NCI-H2171 treated with DMSO at 0.1 percent for 48 hours (cell line): ENCODE measurements at places on chromosomes 1 and 21.
A peak's percentile ranks its signal among the peaks of the same experiment; 100 is the strongest.

DNA sequence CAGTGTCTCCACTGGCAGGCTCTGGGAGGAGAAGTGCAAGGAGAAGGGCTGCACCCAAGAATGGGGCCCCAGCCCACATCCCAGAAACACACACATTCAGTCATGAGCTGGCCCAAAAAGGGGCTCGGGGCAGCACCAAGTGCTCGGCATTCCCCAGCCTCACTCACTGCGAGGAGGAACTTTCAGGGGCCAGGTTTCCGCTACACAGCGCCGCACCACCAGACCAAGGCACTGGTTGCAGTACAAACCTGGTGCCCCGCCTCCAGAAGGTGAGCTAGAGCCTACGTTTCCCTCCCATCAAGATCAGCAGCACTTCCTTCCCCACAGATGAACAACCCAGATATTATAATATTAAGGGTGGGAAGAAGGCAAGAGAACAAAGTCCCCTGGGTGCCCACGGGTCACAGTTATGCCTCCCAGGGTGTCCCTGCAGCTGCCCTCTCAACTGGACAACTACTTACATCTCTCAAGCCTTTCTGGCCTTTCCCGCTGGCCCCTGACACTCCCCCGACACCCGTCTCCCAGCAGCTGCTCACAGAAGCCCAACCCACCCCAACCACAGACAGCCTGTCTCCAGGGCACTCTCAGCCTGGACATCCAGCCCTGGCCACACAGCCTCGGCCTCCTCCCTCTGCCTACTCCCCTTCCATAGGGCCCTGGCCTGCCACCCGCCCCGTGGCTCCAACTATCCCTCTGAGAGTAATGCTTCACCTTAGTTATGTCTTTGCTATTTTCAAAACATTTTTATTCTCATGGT, 3.8 kb downstream of the PBXIP1 start:
- DNase-seq = no peak

GRCh38 chr21:32940079-32941014, 85.4 kb upstream of the OLIG2 start:
- DNase-seq = peak; percentile 63

DNA sequence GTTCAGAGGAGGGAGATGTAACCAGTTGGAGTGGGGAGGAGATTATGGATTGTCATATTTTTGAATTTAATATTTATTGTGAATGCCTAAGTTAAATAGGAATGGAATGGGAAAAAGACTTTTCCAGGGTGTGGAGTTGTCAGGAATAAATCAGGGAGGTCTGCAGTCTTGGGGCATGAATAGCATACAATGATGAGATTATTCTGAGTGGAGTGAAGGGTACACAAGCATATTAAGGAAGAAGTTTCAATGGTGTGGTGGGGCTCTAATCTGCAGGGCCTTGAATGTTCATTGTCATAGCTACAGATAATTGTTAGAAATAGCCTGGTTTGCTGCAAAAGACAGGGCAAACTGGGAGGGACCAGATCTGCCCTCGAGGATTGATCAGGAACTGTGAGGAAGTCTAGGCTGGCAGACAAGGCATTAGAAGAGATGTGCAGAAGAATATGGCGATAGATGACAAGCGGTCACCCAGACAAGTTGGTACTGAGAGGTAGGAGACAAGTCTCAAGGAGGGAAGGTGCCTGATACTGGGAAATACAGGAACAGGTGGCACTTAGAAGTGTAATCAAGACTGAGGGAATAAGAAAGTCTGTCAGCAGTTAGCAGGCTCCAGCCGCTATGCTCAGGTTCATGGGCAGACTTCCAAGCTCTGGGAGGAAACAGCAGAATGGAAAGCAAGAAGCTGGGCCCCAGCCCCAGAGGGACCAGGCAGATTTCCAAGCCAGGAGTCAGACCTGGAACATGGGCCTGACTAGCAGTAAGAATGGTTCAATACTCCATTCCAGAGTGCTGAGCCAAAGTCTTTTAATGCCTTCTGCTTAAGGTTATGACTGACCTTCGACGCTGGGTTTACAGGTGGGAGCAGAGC, 20.9 kb upstream of the RGL1 start:
- peak; percentile 95 for DNase-seq

DNA sequence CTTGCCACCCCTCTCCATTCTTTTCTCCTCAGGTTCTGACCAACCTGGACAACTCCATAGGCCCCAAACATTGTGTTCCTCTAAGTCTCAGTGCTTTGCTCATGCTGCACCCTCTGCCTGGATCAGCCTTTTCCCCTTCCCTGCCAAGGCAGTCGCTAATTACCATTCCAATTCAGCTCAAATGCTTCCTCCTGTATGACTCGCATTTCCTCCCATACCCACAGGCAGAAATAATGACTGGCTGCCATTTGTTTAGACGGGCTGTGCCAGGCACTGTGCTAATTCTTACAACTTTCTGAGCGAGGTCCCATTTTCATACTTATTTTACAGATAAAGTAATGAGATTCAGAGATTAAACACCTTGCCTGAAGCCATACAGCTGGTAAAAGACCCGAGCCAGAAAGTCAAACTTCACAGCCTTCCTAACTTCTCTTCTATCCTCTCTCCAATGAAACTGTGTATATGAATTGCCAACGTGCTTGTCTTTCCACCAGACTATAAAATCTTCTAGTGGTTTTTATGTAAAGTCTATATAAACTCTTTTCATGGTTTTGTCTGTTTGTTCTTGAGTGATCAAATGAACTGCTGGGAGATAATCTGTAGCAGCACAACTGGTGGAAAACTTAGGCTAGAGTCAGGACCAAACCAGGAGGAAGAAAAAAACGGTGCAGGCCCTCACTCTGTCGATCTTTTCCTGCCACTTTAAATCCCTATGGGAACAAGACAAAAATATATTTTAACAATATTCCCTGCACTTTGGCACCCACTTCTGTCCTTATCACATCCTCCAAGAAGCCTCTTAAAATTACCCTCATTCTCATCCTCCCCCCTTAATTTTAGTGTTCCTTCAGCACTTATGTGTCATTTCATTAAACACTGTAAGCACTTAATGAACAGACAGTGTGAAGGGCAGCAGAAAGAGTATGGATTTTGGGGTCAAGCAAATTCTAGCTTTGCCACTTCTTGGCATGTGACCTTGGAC, 33.7 kb downstream of the RAB3B start:
- peak; percentile 44 for DNase-seq

GRCh38 chr1:94983171-94983739, 56.3 kb upstream of the CNN3 start:
- DNase-seq = peak; percentile 29

DNA sequence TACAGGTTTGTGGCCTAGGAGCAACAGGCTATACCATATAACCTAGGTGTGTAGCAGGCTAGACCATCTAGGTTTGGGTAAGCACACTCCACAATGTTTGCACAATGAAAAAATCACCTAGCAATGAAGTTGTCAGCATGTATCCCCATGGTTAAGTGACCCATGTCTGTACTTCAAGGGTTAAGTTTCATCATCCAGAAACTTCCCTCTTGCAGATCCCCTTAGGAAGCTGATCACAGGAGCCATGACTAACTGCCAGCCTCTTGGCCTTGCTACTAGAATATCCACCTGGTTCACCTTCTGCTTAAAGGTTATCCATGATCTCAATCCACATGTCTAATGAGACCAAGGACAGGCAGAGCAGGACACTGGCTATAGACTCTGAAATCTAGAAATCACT, 3.5 kb upstream of the UBXN10 start:
- no peak for DNase-seq

DNA sequence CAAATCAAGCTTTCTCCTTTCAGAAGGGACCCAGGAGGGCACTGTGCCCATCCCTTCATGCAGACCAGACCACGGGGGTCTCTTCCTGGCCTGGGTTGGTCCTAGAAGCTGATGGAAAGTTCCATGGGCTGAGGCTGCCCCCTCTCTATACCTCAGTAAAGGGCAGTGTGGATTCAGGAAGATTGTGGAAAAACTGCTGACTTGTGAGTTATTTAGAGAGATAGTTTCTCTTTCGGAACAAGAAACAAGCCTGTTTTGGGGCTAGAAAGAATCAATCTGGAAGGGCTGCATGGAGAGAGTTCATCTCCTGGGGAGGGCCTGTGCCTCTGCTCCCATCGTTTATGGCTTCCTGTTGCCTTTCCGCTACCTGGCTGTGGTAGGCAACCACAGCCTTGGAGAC, 803 bp downstream of the CHIT1 start:
- no peak for DNase-seq

DNA sequence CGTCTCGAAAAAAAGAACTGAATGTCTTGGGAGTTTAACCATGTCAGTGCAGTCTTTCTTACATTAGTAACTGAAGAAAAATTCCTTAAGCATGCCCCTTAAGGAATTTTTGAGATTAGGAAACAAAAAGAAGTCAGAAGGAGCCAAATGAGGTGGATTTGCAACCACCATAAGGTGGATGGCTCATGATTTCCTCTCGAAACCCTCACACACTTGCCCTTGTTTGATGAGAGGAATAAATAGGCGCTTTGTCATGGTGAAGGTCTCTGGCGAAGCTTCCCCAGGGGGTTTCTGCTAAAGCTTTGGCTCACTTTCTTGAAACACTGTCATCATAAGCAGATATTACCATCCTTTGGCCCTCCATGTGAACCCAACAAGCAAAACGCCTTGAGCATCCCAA, 68.2 kb downstream of the POFUT2 start:
- no peak for DNase-seq

DNA sequence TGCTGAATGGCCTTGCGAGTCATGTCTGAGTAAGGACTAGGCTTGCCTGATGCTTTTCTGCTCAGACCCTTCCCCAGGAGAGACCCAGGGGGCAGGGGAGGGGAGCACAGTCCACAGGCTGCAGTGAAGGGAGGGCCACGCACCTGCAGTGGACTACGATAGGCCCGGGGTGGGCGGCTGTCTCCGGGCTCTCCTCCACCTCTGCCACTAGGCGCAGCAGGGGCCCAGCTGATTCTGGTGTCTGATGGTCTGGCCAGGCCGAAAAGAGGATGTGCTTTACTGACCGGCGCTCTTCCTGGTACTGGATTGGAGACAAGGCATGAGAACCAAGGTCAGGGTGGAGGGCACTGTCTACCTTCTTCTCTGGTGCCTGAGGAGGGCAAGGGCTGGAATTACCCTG, 7.9 kb upstream of the ARL8A start:
- DNase-seq = no peak

DNA sequence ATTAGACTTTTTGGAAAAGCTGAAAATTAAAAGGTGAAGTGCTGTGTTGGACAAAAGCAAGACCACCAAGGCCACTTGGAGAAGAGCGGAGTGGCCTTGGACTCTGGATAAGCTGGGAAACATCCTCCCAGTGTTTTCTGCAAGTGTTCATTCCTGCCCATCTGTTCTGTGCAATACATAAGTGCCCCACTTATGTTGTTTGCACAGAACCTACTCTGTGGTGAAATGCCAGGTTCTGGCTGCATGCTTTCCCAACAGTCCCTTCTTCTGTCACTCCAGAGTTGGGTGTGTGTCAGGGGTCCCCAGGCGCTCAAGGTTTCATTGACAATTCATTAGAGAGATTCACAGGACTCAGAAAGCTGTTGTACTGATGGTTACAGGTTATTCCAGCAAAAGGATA, 30.3 kb downstream of the NHLH2 start:
- DNase-seq = peak; percentile 79

- peak; percentile 49 for DNase-seq
Observed at GRCh38 chr1:7680955-7681268, 90.2 kb upstream of the VAMP3 start.

DNA sequence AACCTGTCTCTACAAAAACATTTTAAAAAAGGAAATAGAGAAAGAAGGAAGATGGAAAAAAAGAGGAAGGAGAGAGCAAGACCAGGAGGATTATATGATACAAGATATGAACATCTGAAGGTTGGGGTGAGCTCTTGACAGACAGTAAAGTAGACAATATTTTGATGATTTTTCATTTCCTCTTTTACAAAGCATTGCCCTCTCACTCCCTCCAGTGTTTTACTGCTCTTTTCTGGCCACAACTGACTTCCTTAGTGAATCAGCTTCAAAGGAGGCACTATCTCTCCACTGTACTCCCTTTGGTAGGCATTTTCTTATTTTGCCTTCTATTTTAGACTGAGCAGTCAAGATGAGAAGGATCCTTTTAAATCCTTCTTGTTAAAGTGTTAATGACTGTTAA, 296.7 kb downstream of the KCTD3 start:
- no peak for DNase-seq

- DNase-seq = peak; percentile 20
Observed at GRCh38 chr21:25733859-25734653, 648 bp downstream of the ATP5PF start.

GRCh38 chr1:2801535-2802291, at the start of gene TTC34:
Gene TTC34 (minus strand): TSS chr1:2801693. CDS start chr1:2800827, 866 bp downstream.
- no peak for DNase-seq

DNA sequence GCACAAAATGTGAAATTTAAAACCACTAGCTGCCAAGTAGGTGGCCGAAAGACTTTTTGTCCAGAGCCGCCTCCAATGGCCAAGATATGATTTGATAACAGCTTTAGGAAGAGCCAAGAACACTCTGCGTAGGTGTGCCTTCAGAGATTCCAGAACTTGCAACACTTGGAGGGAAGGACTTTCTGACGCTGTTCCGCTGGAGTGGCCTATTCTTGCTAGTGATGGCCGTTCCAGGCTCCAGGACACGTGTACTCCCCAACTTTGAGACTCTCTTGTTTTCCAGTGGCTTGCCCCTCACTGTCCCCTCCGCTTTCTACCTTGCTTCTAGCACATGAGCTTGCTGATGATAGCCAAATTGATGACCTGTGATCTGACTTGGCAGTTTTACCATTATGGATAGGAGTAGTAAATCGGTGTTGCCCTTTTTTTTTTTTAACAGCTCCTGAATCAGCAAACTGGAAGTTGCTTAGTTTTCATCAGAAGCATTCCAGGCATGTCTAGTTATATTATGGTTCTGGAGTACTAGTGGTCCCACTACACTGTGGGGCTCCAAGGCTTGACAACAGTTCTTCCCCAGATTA, 1.0 kb downstream of the PRDX6 start:
- no peak for DNase-seq
